Stimulated activated CD4-positive, alpha-beta T cell treated with anti-CD3 and anti-CD28 coated beads, TNF-alpha, amount 100 ng/mL, for 24 hours (primary cell): ENCODE measurements at places on chromosomes 3 and 15.

DNA sequence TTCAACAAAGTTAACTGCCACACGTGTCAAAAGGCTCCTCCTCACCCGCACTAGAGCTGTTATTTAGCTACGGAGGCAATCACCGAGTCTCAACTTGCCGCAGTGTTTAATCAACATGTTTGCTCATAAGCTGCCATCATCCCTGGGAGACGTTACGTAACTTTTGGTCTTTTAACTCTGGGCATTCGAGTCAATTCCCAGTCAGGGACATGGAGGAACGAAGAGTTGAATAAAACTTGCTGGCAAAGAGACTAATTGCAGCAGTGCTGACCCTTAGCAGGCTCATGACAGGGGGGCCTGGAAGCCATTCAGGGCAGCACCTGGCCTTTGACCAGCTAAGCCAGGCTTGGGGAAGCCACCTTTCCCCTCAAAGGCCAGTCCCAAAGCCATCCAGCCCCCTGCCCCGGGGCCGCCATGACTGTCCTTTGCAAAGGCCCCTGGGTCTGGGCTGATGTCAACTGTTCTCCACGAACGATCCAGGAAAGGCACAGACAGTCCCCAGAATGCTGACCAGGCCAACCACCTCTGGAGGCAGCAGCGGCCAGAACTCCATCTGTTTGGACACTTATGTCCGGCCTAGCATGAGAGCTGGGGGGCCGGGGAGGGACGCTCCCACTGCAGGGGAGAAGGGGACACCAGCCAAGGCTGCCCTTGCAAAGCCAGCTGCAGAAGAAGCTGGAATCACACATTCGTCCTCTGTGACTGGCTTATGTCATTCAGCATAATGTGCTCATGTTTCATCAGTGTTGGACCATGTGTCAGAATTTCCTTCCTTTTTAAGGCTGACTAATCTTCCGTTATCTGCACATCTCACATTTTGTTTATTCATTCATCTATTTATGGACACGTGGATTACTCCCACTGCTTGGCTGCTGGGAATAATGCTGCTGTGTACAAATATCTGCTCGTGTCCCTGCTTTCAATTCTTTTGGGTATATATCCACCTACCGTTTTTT, 43.7 kb downstream of the PCSK6 start:
- DNase-seq, result no peak

GRCh38 chr15:89971592-89971997, 29.5 kb upstream of the ZNF710 start:
- peak; percentile 48 for DNase-seq

GRCh38 chr3:97694876-97695275, 69.7 kb upstream of the ARL6 start:
- no peak for DNase-seq

DNA sequence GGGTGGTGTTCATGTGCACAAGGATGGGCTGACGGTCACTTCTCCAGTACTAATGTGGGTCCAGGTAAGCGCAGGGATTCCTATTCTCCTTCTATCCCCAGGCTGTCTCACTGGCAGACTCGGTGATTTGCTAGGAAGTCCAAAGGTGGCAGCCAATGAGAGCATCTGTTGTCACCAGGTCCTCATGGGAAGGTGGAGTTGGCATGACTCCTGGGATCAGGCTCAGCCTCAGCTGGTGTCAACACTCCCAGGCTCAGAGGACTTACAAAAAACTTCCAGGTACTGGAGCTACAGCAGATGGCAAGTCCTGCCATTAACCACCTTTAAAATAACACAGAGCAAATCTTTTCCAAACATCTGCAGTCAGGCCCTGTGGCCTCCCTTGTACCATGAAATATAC, 13.8 kb downstream of the XYLB start:
- no peak for DNase-seq

DNA sequence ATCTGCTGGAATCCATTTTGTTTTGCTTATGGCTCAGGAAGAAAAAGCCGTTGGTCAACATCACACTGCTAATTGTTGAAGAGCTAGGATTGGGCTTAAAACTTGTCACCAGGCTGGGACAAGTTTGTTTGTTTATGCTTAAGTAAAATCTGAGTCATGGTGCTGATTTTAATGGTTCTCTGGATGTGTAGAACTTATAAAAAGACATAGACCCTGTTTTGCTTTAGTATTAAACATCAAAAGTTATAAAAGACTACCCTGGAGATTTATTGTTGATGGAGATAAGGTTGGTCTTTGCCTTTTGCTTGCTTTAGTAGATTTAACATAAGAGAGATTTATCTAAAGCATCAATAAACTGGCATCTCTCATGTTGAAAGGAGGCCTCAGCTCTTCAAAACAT, 348.2 kb upstream of the GOLIM4 start:
- DNase-seq, result no peak

DNA sequence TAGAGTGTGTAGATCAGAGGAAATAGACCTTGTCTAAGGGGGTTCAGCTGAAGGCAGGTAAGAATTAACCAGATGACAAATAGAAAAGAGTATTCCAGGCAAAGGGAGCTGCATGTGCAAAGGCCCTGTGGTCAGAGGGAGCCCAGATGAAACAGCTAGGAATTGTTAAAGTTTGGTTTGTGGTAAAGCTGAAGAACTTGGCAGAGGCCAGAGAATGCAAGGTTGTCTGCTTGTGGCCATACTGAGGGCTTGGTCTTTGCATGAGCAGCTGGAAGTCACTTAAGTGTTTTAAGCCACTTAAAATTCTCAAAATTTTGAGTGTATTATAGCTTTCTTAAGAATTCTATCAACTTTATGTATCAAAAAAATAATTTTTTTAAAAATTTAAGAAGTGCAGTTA, 116.5 kb downstream of the NEK10 start:
- DNase-seq, result no peak

- no peak for DNase-seq
Observed at GRCh38 chr3:63386568-63386967, 108.5 kb downstream of the SYNPR start.

- no peak for DNase-seq
Observed at GRCh38 chr3:135802171-135802570, 163.4 kb upstream of the PPP2R3A start.

DNA sequence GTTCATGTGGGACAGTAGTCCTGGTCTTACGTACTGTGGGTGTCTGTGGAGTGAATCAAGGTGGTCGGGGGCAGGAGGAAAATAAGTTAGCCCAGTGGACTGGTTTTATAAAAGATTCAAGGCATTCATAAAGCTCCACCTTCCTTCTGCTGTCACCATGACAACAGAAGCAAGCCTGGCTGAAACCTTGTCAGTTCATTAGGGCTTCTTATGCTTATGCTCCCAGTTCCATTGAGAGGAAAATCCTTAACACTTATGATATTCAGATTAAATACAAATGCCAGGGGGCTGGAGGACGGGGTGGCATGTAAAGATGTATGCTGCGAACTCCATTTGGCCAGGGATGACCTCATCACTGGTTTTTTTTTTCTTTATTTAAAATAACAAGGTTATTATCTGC, 283.1 kb upstream of the ATP10A start:
- DNase-seq, result no peak

DNA sequence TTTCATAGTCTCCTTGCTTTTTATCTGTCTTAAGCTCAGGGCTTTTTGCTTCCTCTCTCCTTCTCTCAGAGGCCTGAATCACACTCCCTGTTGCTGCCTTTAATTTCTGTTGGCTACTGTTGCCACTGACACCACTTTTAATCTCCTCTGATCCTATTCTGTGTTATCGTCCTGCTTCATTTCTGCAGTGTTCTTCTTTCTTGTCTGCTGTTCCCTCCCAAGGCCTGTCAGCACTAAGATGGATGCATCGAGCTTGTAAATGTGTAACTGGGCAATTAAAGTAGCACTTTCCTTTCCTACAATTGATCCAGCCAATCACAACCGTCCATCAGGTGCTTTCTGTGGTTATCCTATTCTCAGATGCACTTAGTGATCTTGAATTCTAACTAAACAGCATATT, 71.3 kb upstream of the VEPH1 start:
- no peak for DNase-seq

DNA sequence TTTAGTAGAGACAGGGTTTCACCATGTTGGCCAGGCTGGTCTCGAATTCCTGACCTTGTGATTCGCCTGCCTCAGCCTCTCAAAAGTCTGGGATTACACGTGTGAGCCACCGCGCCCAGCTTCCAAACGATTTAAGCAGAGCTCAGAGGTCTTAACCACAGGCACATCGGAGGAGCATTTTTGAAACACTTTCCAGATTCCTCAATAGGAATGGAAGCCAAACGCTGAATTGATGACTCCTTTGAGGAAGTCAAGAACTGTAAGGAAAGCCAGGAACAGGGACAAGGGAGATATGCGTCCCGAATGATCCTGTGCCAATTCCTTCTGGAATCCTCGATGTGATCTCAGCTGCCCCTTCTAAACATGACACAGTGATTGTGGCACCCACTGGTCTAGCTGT, 40.0 kb downstream of the TRH start:
- no peak for DNase-seq

GRCh38 chr15:52498706-52499105, 30.0 kb downstream of the MYO5A start:
- DNase-seq, result no peak

DNA sequence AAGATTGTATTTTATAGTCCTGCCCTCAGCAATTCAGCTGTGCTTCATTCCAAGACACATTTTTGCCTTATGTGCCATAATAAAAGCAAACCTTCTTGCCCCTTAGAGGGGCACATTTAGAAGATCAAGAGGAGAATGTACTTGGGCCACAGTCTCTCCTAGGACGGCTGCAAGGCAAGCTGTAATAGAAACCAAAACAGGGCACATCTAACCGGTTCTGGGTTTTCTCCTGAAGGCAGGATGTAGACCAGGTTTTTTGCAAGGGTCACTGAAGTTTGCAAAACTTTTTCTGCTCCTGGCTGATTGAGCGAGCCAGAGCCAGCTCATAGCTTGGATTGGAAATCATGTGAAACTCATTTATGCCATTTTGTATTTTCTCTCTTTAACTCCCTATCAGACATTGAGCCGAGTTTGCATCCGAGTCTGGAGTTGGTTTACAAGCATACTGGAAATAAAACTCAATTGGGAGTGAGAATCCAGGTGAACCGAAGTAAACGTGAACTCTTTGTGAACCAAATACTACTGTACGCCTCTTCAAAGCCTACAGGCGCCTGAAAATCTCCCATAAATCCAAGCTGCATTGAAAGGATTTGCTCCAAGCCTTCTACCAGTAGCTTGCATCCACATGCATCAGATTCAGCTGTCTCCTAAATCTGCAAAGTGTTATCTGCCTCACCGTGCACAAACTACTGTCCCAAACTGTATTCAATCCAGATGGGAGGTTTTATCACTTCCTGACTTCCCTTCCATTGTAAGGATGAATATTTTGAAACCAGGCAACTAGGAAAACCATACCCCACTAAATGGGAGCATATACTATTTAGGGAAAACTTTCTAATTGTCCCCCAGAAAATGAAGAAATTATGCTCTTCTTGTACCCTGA, 60.9 kb upstream of the TSC22D2 start:
- DNase-seq, result no peak

DNA sequence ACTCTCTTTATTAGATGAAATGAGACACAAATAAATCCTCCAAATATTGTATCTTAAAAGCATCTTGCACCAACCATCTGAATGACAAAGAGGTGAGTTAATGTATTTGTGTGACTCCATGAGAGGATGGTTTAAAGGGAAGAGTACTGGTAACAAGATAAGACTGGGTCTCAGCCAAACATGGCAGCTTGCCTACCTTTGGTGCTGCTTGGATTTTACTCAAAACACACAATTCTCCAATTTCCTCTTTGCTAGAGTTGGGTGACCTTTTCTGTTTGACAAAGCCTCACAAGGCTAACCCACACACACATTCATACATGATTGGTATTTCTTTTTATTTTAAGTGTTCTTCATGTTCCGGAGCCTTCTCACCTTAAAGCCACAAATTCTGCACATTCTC, 506.4 kb downstream of the FGF12 start:
- no peak for DNase-seq

DNA sequence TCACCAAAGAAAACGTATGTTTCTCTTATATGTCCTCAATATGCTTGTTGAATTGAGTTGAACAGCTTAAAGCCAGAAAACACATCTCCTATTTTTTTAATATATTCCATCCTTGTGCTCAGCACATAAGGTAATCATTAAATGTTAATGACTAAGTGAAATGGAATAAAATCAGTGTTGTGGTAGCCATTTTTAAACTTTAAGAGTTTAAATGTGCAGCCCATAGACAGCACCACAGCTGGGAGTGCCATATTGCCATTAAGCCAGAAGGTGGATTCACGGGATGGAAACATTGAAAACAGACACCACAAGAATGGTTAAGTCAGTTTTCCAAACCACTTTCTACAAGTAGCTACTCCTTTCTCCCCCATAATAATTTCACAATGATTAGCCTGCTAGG, 76.8 kb upstream of the C15orf61 start:
- DNase-seq, result no peak

DNA sequence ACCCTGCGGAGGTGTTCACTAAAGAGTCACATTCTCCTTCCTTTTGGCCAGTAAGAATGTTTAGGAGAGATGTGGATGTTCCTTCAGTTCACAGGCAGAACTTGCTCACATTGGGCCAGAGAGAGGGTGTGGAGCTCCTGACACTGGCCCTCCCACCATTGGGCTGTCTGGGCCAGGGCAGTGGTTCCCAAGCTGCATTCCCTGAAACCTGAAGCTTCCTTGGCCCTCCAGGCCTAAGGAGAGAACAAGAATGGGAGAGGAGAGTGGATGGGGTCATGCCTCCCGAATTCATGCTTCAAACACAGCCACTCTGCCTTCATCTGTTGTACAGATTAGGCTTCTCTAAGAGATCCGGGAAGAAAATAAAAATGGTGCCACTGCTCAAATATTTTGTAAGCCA, 257.4 kb downstream of the RORA start:
- no peak for DNase-seq

- DNase-seq, result no peak
Observed at GRCh38 chr15:27575521-27575920, 523.6 kb downstream of the OCA2 start.

DNA sequence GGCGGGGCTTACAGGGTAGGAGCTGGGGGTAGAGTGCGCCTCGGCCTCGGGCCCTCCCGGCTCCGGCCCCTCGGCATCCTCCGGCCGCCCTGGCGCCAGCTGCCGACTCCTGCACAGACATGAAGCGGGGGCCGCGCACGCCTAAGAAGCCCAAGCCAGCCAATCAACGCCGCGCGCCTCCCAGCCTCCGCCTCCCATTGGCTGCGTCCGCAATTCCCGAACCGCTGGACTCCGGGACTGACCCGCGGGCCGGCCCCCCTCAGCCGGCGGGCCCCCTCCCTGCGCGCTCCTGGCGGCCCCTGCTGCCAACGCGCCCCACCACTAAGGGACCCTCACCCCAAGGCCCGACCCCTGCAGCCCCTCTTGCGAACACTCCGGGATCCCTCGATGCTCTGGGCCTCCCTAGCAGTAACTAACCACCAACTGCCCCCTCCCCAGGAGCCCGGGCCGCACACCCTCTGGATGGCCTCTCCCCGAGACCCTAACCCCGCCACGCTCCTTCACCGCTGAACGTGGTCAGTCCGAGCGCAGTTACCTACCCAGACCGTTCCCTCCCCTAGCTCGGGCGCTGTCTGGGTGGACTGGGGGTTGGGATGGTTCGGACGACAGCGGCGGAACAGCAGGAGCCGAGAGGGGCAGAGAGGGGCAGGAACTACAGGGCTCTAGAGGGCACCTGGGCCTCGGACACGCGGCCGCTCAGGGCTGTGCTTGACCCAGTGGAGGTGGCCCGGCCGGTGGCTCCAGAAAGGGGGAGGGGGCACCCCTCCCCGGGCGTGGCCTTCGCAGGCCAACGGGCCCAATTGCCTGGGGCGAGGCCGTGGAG, 5.0 kb downstream of the GATA2 start:
- no peak for DNase-seq

- no peak for DNase-seq
Observed at GRCh38 chr3:154794391-154794790, 285.7 kb upstream of the MME start.
